ENCODE measurements at places on chromosomes 4 and X. TPM values are rescaled to one million over a fixed set of nuclear protein-coding genes. Genes with fewer than 3 reads are reported as not detected.

GRCh38 chrX:12673487-12673886 is 117.7 kb upstream of the PRPS2 start:
- DNase-seq = no peak

GRCh38 chrX:40975951-40976350 is 109.3 kb upstream of the USP9X start:
- DNase-seq = no peak

- no peak for DNase-seq
Observed at GRCh38 chr4:158006990-158007389, 165.8 kb downstream of the GASK1B start.

DNA sequence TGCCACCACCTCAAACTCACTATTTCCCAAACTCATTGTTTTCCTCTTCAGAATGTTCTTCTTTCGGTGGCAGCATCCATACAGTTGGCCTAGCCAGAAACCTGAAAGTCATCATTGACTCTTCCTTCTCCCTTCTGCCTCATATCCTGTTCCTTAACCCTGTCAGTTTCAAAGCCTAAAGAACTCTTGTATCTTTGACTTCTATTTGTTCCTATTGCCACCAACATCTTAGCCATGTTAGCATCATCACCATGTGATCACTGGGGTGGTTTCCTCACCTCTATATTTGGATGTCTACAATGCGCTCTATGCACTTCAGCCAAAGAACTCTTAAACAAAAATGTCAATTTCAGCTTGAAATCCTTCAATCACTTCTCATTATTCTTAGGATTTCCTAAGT is 29.0 kb downstream of the DDX60L start:
- no peak for DNase-seq

- peak; percentile 67 for DNase-seq
Observed at GRCh38 chrX:68686097-68686977, 38.9 kb downstream of the STARD8 start.

- DNase-seq = no peak
Observed at GRCh38 chr4:2691952-2692435, 64.1 kb downstream of the TNIP2 start.

DNA sequence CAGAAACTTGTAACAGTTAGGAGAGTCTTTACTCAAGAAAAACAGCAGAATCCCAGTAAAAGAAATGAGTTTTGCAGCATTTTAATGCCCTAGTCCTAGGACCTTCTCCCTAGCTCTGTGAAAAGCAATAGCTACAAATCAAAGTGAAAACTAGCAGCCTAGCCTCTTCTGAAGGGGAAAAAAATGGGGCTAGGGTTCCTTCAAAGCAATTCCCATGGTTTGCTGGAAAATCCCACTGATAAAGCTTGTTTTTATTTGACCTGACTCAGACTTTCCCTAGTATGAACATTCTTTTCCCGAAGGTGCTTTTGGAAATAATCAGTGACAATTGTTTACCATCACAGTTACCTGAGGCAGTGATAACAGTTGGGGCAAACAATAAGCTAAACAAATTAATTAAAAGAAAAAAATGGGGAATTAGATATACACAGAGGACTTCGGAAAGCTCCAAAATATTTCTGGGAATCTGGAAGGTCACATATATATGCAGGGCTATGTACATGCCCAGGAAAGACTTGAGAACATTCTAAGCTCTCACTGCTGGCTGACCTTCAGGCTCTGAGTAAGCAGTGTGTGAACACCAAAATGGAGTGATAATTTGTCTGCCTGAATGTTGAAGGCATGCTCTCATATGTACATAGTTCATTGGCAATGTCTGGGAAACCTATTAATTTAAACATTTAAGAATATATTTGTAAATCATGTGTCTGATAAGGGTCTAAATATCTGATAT is 285.9 kb downstream of the KCTD8 start:
- no peak for DNase-seq

DNA sequence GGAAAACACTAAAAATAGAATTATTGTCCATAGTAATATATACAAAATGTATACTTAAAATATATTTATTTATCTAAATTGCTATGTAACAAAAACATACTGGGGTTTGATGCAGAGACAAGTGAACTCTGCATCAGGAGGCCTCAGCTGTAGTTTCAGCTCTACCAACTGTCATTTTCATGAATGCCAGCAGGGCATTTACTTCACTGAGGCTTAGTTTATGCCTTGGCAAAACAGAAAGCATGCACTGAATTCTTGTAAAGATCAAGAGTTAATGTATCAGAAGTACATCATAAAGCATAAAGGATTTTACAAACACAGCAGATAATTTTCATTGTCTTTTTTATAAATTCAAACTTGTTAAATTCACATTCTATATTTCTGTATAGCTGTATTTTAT is 577.0 kb downstream of the C4orf33 start:
- DNase-seq = no peak

DNA sequence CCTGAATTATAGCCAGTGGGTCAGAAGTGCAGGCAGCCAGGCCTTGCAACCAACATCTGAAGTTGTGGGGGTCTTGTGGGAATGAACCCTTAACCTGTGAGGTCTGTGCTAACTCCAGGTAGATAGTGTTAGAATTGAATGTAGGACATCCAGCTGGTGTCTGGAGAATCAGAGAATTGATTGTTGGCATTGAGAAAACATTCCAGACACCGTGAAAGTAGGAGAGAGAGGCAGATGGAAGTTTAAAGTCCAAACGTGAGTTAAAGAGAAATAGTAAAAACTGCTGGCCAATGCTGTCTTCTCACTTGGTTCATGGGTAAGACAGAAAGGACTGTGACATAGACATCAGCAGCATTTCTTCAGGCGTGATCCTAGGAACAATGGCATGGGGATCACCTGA is 27.7 kb downstream of the CASP3 start:
- no peak for DNase-seq

Gene RIBC1
- 1.1 TPM for total RNA-seq

- DNase-seq = no peak
Observed at GRCh38 chr4:56134266-56134665, 185.5 kb downstream of the CEP135 start.

GRCh38 chr4:68963374-68963773 is 11.8 kb upstream of the UGT2A3 start:
- DNase-seq = no peak

DNA sequence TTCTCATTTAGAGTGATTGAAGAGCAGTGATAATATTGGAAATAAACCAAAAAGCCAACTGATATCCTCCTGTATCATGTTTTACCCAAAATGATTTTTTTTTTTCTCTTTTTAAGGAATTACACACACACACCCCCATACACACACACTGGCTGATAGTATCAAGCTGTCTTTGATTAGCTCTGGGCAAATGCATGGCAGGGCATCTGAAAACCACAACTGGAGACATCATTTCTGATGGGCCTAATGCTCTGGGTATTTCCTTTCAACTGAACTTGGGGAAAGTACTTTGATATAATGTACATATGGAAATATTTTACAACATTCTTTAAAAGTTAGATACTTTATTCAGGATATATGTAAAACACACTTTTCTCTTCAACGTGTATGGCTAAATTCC is 14.2 kb upstream of the OSTC start:
- no peak for DNase-seq
